ENCODE measurements at places on chromosomes 12 and 14. TPM values are rescaled to one million over a fixed set of nuclear protein-coding genes. Genes with fewer than 3 reads are reported as not detected.

Gene AKAP6
- 50.8 TPM for total RNA-seq

Gene FAM181A
- not detected for total RNA-seq

Gene PPP1R13B
- total RNA-seq, result 14.0 TPM

Gene ACVRL1
- total RNA-seq, result 126 TPM

Gene OTOGL
- total RNA-seq, result 1.7 TPM

Gene PKP2
- total RNA-seq, result 0.62 TPM

Gene PIWIL1
- total RNA-seq, result not detected

Gene RD3L
- not detected for total RNA-seq

Gene CDK4
- total RNA-seq, result 107 TPM

DNA sequence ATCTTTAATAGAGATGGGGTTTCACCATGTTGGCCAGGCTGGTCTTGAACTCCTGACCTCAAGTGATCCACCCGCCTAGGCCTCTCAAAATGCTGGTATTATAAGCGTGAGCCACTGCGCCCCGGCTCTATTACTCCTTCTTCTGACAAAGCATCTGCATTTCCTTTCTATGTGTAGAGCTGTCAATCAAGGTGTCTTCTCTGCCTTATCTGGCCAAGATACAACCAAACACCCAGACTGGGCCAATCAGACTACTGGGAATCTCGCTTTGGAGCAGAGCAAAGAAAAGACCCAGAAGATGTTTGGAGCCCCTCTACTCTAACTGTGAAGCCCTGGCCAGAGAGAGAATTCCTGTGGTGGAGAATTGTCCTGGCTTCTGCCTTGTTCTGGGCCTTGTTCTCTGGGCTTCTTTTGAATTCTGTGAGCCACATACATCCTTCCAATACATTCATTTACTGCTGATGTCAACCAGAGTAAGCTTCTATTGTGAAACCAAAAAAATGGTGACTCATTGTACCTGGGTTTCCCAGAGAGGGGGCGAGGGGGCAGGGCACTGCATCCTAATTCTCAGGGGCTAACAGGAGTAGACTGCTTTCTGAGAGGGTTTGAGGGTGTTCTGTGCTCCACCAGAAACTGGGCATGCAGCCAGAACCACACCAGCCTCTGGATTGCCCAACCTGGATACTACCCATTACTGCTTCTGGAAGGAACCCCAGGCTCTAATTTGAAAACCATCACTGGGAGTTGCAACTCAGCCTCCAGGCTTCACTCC is 18.8 kb upstream of the FLVCR2 start:
- no peak for ATAC-seq

DNA sequence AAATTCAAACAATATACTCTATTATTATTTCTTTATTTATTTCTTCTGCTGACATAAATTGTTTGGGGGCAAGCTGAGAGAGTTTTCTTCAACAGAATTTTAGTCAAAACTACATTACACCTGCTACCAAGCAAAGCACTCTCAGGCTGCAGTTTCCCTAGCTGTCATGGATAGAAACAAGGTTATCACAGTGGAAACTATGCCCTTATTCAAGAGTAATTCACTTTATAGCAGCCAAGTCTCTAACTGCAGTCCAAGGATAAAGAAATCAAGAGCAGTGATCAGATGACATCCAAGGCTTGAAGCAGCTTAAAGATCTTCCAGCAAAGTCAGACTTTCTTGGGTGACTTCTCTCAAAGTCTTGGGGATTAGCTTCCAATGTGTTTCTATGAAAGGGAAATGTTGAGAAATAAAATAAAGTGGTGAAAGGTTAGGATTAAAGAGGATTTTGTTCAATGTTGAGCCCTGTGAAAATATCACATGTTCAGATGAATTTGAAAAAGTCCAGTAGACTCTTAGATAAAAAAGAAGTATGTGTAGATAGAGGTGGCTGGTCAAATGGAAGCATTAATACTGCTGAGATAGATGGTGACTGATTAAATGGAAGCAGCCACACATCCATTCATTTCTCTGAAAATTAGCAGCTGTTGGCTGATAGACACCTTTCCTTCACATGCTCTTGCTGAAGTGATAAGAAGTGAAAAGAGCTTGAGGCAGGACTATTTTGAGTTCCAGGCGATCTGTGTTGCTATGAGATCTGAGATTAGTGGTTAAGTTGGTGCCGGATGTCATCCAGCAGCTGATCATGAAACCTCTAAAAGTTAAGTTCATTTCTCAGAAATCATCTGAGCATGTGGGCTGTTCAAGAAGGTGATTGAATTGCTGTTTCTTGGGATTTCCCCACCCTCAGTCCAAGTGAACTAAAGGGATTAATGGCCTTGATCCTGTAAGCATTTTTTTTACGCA is 257.8 kb upstream of the BTG1 start:
- no peak for ATAC-seq

DNA sequence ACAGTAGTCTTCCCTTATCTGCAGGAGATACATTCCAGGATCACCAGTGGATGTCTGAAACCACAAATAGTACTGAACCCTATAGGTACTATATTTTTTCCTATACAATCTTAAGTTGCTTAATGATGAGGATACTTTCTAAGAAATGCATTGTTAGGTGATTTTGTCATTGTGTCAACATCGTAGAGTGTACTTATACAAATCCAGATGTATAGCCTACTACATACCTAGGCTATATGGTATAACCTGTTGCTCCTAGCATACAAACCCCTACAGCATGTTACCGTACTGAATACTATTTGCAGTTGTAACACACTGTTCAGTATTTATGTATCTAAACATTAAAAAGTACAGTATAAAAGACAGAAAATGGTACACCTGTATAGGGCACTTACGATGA is 165.9 kb downstream of the SLC35F4 start:
- ATAC-seq, result no peak
